Fibroblast of villous mesenchyme (primary cell): ENCODE measurements at places on chromosomes 1 and 21. TPM values are rescaled to one million over a fixed set of nuclear protein-coding genes. Genes with fewer than 3 reads are reported as not detected.
A peak's percentile ranks its signal among the peaks of the same experiment; 100 is the strongest.

DNA sequence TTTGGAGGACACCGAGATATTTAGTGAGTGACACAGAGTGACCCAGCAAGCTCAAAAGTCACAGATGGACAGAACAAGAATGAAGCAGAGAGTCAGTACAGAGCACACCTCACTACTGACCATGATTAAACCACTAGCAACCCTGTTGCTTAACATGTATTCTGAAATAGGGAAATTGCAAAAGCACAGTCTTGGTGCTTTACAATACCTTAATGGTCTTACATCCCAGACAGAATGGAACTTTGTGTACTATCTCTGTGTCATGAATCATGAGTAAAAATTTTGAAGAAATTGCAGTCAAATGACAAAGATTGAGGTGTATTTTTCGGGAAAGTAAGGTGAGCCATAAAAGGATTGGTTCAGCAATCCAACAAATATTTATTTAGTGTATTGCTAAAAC lies 2.7 kb upstream of the SAMSN1 start:
- DNase-seq, result peak; percentile 22

DNA sequence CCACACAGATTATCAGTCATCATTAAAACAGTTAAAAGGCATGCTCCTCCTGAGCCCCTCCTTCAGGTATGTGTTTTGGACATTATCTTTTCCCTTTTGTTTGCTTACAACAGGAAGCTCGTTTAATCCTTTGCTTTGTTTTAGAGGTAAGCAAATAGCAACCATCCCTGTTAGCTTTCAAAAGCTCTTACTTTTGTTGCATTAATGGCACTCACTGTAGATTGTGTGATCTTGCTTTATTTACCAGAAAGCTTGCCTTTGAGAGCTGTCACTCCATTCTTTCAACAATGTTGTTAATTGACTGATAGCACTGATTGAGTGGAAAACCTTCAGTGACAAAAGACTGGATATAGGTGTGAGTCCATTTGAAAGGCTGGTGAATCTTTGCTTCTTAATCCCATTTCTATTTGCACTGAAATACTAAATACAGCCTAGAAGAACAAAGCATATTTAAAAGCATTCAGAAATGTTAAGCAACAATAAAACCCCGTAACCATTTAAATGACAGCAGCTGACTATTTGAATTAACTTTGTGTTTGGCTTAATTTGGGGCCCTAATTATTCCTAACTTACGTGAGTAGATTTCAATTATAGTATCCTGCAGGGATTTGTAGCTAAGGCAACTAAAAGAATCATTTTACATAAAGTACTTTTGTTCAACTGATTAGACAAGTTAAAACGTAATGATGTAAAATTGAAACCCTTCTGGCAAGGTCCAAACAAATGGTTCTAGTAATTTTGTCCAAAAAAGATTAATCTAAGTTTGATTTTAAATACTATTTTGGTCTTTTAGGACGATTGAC lies 48.3 kb downstream of the ADGRL2 start:
- DNase-seq, result no peak

GRCh38 chr1:244010191-244010590 lies 40.9 kb upstream of the ZBTB18 start:
- DNase-seq, result no peak

GRCh38 chr21:45439161-45439872 lies 34.4 kb downstream of the COL18A1 start:
- peak; percentile 96 for DNase-seq

DNA sequence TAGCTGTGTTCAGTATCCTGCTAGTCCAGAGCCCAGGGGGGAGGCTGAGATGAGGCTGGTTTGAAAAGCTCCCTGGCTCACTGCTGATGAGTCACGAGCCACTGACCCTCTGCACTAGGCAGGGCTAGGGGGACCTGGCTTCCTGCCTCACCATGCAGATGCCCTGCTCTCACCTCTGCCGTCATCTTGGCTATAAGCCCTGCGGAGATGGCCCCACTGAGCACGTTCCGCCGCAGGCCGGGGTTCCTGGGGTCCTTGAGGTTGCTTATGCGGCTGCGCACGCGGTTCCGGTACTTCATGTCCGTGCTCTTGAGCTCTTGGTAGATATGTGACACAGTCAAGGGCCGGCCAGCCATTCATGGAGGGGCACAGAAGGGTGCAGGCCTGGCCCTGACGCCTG lies 24.1 kb upstream of the ZNF436 start:
- DNase-seq, result peak; percentile 89

Gene CD101
- under 0.01 TPM in 2 replicates for total RNA-seq

Gene CHAF1B
- 3.5 and 3.9 TPM in 2 replicates for total RNA-seq

Gene ACOT11
- 1.3 and 2.2 TPM in 2 replicates for total RNA-seq

Gene ZNF670
- 2.9 and 4.3 TPM in 2 replicates for total RNA-seq
